Astrocyte of the hippocampus (primary cell): ENCODE measurements at places on chromosomes 4 and X.

- DNase-seq, result peak; percentile 4
These were observed 352.7 kb downstream of the NKX6-1 start for GRCh38 chr4:84146300-84146959.

DNA sequence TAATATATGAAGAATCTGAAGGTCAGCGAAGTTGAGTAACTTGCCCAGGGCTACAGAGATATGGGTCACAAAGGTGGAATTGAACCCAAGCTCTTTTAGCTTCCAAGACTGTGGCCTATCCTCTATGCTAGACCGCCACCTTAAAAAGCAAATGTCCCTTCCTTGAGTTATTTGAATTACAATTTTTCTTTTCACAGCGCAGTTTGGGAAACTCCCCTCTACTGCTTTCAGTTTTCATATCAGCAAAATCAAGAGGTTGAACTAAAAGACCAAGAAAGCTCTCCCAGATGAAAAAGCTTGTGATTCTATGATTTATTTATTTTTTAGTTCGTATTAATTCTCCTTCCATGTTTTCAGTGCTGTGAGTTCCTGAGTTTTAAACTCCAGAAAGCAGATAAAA is 174.5 kb upstream of the C1QTNF7 start:
- no peak for DNase-seq

- no peak for DNase-seq
These were observed 14.8 kb upstream of the BBS7 start for GRCh38 chr4:121885115-121885514.

- DNase-seq, result no peak
These were observed 24.9 kb upstream of the LNX1 start for GRCh38 chr4:53616219-53616618.

- DNase-seq, result peak; percentile 23
These were observed 186.0 kb upstream of the CXorf66 start for GRCh38 chrX:140151316-140151715.
